Central memory CD8-positive, alpha-beta T cell (primary cell): ENCODE measurements at places on chromosomes 12 and 14.

DNA sequence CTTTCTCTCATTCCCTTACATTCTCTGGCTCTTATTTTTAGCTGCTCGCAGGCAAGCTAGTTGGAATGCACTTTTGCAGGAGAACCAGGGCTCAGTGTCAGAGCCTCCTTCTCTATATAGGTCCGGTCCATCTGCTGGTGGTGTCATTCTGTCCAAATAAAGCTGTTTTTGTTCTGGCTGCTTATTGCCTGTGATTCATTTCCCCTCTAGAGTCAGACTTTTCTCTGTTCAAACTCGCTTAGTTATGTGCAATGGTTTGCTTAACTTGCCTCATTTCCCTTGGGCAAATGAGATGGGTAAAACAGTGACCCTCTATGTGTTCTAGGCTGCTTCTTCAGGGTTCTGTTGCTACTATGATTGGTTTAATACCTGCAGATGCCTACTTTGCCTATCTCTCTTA, 2.9 kb downstream of the SMARCD1 start:
- H3K4me3 ChIP-seq, result no peak overlapping the region
- peaks cover 47% of the 10 kb centered on the region for H3K36me3 ChIP-seq
- H3K4me1 ChIP-seq, result peaks cover 35% of the 10 kb centered on the region
- H3K27me3 ChIP-seq, result no peaks in the 10 kb centered on the region

GRCh38 chr14:35573911-35574310, 39.9 kb downstream of the INSM2 start:
- H3K4me1 ChIP-seq, result no peaks in the 10 kb centered on the region
- H3K36me3 ChIP-seq, result peaks cover 11% of the 10 kb centered on the region
- DNase-seq, result no peak
- no peak overlapping the region for H3K4me3 ChIP-seq
- H3K27me3 ChIP-seq, result no peaks in the 10 kb centered on the region

GRCh38 chr14:75440733-75441477, 13.1 kb downstream of the JDP2 start:
- no peak overlapping the region for H3K27ac ChIP-seq
- no peaks in the 10 kb centered on the region for H3K4me1 ChIP-seq
- H3K36me3 ChIP-seq, result peaks cover 4% of the 10 kb centered on the region
- DNase-seq, result no peak
- H3K4me3 ChIP-seq, result no peak overlapping the region

GRCh38 chr12:107618106-107618505, 67.5 kb upstream of the PWP1 start:
- no peaks in the 10 kb centered on the region for H3K4me1 ChIP-seq
- no peak for DNase-seq
- no peaks in the 10 kb centered on the region for H3K27me3 ChIP-seq
- H3K4me3 ChIP-seq, result no peak overlapping the region
- no peak overlapping the region for H3K27ac ChIP-seq

DNA sequence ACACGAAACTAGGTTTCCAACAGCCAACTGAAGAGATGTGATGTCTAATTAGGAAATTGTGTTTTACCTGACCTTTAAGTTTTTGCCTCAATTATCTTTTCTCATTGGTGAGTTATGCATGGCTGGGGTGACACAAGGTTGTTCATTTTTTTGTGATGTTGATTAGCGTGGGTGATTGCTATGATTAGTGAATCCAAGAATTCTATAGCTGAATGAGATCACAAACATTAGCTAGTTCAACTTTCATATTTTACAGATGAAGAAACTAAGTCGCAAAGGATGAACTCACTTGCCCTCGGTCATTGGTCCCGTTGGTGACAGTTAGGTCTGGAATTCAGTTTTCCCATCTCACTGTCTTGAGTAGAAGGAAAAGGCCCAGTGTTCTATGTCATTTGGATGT, 32.6 kb upstream of the LMNTD1 start:
- no peak overlapping the region for H3K27ac ChIP-seq
- no peaks in the 10 kb centered on the region for H3K4me1 ChIP-seq
- DNase-seq, result no peak
- no peak overlapping the region for H3K4me3 ChIP-seq
- H3K27me3 ChIP-seq, result peaks cover 9% of the 10 kb centered on the region
- no peaks in the 10 kb centered on the region for H3K36me3 ChIP-seq

GRCh38 chr12:78898416-78898815, 33.8 kb downstream of the SYT1 start:
- H3K4me1 ChIP-seq, result no peaks in the 10 kb centered on the region
- H3K27me3 ChIP-seq, result no peaks in the 10 kb centered on the region
- no peak overlapping the region for H3K27ac ChIP-seq
- DNase-seq, result no peak
- H3K36me3 ChIP-seq, result no peaks in the 10 kb centered on the region

DNA sequence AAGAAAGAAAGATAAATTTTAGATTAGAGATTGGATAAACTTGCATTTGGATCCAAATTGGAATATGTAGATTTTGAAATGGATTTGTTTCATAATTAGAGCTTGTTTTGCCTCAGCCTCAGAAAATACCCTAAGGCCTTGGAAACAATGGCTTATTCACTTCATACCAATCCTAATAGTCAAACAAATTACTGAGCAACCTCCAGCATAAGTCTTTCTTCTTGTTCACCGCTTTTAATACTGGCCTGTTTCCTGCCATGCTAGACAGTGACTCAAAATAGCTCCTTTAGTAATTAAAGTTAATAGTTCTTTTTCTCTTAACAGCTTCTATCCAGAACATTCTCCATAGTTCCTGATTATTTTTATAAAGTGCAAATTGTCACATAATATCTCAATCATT, 110.9 kb upstream of the DNM1L start:
- H3K4me3 ChIP-seq, result no peak overlapping the region
- H3K27me3 ChIP-seq, result no peaks in the 10 kb centered on the region
- H3K27ac ChIP-seq, result no peak overlapping the region
- DNase-seq, result no peak

DNA sequence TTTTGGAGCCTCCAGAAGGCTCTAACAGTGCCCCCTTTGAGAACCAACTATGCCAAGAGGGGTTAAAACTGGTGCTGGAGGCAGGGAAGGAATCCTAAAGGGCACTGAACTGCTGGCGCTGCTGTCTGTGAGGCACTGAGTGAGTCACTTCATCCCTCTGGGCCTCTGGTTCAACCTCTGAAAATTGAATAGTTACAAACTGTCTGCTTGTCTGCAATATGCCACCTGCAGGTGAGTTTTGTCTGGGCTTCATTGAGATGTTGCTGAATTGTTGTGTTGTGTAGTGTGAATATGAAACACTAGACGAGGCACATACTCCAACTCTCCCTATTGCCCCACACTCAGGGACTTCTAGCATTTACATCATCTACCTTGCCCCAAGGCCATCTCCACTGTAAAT, 68.0 kb downstream of the GRIN2B start:
- no peak for DNase-seq
- H3K4me3 ChIP-seq, result no peak overlapping the region
- H3K27me3 ChIP-seq, result no peaks in the 10 kb centered on the region
- H3K4me1 ChIP-seq, result no peaks in the 10 kb centered on the region
- no peaks in the 10 kb centered on the region for H3K36me3 ChIP-seq

DNA sequence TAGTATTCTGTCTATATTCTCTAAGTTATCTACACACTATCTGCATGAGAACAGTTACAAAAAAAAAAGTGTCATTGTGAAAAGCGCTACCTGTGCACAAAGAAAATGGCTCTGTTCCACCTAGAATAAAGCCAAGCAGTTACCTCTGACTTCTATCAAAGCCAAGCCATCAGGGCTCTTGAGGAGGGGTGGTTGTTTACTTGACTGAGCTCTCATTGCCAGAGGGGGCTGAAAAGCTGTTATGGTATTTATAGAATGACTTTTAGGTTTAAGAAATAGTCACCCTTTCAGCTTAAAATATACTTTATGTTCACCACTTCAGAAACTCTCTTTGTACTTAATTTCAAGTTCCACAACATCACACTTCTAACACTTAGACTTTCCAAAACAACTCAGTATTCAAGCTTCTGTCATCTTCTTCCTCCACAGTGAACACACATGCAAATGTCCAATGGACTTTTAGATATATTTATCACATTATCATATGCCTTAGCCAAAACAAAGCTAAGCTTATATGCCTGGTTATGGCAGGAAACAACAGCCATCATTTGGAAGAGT, 7.5 kb downstream of the ITPR2 start:
- H3K36me3 ChIP-seq, result peaks cover 2% of the 10 kb centered on the region
- DNase-seq, result no peak
- H3K4me1 ChIP-seq, result peaks cover 49% of the 10 kb centered on the region
- no peaks in the 10 kb centered on the region for H3K27me3 ChIP-seq

GRCh38 chr12:113235976-113236375, 14.7 kb downstream of the TPCN1 start:
- DNase-seq, result no peak
- H3K27ac ChIP-seq, result no peak overlapping the region
- H3K27me3 ChIP-seq, result no peaks in the 10 kb centered on the region
- H3K36me3 ChIP-seq, result peaks cover 8% of the 10 kb centered on the region
- peaks cover 22% of the 10 kb centered on the region for H3K4me1 ChIP-seq
- no peak overlapping the region for H3K4me3 ChIP-seq

DNA sequence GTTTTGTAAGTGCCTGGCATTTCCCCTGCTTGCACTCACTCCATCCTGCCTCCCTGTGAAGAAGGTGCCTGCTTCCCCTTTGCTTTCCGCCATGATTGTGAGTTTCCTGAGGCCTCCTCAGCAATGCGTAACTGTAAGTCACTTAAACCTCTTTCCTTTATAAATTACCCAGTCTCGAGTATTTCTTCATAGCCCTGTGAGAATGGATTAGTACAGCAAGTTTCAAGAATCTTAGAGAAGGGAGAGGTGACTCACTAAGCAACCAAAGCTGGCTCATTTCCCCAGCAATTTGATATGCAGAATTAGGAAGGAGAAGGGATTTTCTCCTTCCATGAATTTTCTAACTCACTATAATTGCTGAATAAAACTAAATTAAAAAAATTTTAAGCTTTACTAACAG, 251.0 kb upstream of the FOXG1 start:
- no peaks in the 10 kb centered on the region for H3K27me3 ChIP-seq
- no peaks in the 10 kb centered on the region for H3K4me1 ChIP-seq
- DNase-seq, result no peak

DNA sequence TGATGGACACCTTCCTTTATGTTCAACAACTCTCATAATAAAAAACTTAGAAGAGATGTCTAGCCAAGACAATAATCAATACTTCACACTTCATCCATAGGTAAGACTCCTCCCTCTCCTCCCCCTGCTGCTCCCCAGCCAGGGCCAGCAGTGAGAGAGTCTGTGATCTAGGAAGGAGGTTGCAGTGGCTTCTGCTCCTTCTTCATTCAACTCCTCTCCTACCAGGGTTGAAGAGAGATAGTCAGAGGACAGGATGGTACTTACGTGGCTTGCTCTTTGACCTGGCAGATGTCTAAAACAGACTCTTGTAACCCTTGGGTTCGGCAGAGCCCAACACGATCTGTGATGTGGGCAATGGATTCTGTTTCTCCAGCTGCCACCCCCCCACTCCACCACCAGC, 31.0 kb downstream of the DHRS2 start:
- H3K36me3 ChIP-seq, result peaks cover 2% of the 10 kb centered on the region
- DNase-seq, result no peak
- no peak overlapping the region for H3K27ac ChIP-seq
- H3K4me1 ChIP-seq, result peaks cover 16% of the 10 kb centered on the region
- H3K27me3 ChIP-seq, result no peaks in the 10 kb centered on the region

- peak; percentile 27 for DNase-seq
- H3K4me1 ChIP-seq, result peaks cover 57% of the 10 kb centered on the region
Measured at GRCh38 chr14:92568621-92569479, 55.3 kb downstream of the RIN3 start.

- H3K27ac ChIP-seq, result peak overlapping the region; percentile 88
- H3K4me1 ChIP-seq, result peaks cover 9% of the 10 kb centered on the region
- DNase-seq, result peak; percentile 41
- peak overlapping the region; percentile 91 for H3K4me3 ChIP-seq
- peaks cover 27% of the 10 kb centered on the region for H3K36me3 ChIP-seq
Measured at GRCh38 chr12:2795291-2796186, 769 bp downstream of the FKBP4 start.

- peaks cover 38% of the 10 kb centered on the region for H3K4me1 ChIP-seq
- DNase-seq, result peak; percentile 18
- H3K4me3 ChIP-seq, result peak within 1 kb of the TSS; percentile 92
- H3K36me3 ChIP-seq, result peaks cover 19% of the 10 kb centered on the region
- peak within 1 kb of the TSS; percentile 99 for H3K27ac ChIP-seq
Measured at GRCh38 chr12:9869307-9870161, at the start of gene CLEC2B. TSS of gene CLEC2B (minus strand) at chr12:9869354.

DNA sequence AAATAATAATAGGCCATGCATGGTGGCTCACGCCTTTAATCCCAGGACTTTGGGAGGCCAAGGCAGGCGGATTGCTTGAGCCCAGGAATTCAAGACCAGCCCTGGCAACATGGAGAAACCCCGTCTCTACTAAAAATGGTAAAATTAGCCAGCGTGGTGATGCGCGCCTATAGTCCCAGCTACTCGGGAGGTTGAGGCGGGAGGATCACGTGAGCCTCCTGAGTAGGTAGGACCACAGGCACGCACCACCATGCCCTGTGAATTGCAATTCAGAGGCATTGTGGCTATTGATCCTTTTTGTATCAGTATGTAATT, 2.3 kb downstream of the ARHGDIB start:
- no peak for DNase-seq
- no peaks in the 10 kb centered on the region for H3K27me3 ChIP-seq
- peaks cover 56% of the 10 kb centered on the region for H3K36me3 ChIP-seq
- peak overlapping the region; percentile 99 for H3K4me3 ChIP-seq
- peaks cover 71% of the 10 kb centered on the region for H3K4me1 ChIP-seq
- H3K27ac ChIP-seq, result peak overlapping the region; percentile 100

DNA sequence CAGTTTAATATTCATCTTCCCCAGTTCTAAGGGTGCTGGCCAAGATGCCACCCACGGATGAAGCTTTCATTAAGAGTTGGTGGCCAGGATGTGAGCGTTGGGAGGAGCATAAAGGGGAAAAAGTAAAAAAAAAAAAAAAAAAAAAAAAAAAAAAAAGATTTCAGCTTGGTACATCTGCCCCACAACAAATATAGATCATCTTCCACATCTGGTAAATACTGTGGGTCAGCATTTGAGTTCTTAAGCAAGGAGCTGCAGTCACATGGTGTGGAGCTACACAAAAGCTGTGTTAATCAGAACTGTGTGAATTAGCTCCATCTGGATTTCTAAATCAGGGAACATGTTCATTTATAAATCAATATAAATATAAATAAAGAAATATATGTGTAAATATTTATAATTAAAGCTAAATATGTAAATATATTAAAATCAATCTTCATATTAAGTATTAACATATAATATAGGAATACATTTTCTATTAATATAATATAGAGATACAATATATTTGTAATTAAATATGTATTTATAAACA, 262.3 kb downstream of the NUAK1 start:
- H3K4me3 ChIP-seq, result no peak overlapping the region
- no peaks in the 10 kb centered on the region for H3K36me3 ChIP-seq
- no peaks in the 10 kb centered on the region for H3K4me1 ChIP-seq
- no peaks in the 10 kb centered on the region for H3K27me3 ChIP-seq
- DNase-seq, result no peak

DNA sequence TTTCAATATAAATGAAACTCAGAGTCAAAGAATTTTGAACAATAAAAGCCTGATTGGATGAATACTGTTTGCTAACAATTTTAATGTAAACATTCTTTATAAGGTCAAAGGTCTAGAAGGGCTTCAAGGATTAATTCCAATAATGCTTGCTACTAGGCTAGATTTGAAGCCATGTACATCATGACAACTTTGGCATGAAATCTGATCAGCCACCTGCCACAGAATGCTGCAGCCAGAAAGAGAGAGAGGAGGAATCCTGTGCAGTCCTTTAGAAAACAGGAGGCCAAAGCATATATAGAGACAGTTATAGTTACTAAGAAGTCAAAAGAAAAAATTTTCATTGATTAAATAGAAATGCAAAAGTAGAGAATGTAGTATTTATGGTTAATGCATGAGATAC, 47.1 kb downstream of the ABCD2 start:
- H3K27ac ChIP-seq, result no peak overlapping the region
- DNase-seq, result no peak
- no peak overlapping the region for H3K4me3 ChIP-seq

- peaks cover 20% of the 10 kb centered on the region for H3K4me1 ChIP-seq
- no peak overlapping the region for H3K27ac ChIP-seq
- DNase-seq, result no peak
- no peak overlapping the region for H3K4me3 ChIP-seq
Measured at GRCh38 chr14:99678198-99678597, 5.9 kb upstream of the CYP46A1 start.
